ENCODE measurements at places on chromosomes 3 and 15.
A peak's percentile ranks its signal among the peaks of the same experiment; 100 is the strongest.

GRCh38 chr15:72155635-72156616 lies 37.7 kb downstream of the SENP8 start:
- DNase-seq, result peak; percentile 79

GRCh38 chr3:13693441-13693840 lies 144.5 kb downstream of the FBLN2 start:
- DNase-seq, result no peak

DNA sequence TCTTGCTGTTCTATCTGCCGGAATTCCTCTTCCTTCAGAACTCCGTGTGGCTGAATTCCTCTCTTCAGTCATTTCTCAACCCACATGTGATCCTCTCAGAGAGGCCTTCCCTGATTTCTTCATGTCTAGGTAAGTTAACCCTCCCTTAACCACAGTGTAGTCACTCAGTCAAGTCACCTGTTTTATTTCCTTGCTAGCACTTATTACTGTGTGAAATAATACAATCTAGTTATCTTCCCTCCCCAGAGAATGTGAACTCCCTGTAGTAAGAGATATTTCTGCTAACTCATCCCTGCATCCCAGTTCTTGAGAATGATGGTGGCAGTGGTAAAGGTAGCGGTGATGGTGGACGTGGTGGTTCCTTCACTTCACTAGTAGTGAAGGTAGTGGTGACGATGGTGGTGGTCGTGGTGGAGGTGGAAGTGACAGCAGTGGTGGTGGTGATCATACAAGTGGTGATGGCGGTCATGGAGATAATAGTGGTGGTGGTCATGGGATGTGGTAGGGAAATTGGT lies 33.3 kb downstream of the COL6A5 start:
- DNase-seq, result no peak

- DNase-seq, result no peak
These were observed 13.8 kb upstream of the MUSTN1 start for GRCh38 chr3:52848617-52849016.

DNA sequence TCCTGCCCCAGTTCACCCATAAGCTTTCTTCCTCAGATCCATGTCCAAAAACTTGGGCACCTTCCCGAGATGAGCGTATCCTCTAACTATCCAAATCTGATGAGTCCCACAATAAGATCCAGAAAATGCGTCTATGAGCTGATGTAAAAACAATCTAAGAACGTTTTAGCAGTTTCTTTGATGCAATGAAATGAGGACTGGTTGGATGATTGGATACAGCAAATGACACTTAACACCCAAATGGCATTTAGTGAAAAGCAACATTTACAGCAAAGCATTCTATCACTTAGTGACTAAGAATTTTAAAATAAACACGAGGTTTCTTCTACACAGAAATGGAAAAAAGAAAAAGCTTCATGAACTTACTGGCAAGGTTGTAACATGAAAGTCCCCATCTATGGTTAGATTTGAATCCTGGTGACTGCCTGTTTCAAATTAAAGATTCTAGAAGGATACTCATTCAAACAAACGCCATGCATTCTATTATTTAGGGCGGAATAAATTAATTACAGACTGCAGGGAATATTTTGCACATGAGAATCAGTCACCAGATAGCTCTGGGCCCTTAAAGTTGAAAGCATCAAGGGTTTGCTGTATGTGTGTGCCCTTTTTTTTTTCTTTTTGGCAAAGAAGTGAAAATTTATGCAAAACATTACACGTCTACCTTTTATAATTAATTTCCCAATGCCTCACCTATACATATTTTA lies 598.6 kb downstream of the FOXP1 start:
- DNase-seq, result no peak

DNA sequence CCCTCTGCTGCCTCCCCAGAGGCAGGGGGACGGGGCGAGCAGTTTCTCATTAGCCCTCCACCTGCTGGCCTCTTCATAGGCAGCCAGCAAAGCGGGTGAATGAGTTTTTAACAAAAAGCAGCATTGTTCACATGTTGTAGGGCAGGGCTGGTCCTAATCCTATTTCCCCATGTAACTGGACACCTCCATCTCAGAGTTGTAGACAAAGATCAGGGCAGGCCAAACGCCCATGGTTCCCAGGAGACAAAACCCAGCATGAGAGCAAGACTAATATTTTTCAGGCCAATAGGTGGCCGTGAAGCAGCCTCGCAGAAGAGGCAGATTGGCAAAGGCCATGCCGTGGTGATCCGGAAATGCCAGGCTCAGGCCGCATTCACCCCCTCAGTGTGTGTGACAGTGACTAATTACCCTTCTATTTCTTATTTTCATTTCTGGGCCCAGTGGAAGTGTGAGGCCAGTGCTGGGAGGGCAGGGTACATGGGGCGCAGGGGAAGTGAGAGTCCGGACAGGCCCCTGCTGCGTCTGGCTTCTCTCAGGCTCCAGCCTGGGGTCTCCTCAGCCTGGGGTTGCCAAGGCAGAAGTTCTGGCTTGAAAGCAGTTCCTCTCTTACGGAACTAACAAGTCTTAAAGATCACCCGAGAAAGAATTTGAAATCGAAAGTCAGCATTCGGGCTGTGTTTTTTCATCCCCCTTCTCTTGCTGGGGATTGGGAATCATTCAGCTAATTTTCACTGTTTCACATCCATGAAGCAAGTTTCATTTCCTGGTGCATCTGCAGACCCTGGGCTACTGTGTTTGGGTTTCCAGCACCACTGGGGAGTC lies 64.8 kb downstream of the BOC start:
- no peak for DNase-seq

DNA sequence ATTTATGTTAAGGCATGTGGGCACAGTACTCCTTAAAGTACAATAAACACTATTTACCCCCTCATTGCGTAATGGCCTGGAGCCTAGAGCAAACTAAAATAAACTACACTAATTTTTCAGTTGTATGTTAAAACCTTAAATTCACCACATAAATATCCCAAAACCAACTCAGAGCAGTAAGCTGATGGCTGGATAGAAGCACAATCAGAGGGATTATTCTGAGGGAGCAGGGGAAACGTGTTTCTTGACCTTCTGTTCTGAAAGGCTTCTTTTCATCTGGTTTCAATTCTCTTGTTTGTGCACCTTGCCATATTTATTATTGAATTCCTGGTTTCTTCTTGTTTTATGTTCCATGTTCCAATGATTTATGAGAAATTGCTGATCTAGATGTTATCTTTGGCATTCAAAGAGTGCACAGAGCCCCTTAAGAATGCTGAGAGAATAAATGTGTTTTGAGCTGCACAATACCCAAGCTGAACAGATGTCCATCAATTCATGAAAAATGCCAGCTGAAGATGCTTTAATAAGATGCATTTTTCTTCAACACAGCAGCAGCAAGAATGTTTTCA lies 29.6 kb downstream of the RPL22L1 start:
- DNase-seq, result no peak

DNA sequence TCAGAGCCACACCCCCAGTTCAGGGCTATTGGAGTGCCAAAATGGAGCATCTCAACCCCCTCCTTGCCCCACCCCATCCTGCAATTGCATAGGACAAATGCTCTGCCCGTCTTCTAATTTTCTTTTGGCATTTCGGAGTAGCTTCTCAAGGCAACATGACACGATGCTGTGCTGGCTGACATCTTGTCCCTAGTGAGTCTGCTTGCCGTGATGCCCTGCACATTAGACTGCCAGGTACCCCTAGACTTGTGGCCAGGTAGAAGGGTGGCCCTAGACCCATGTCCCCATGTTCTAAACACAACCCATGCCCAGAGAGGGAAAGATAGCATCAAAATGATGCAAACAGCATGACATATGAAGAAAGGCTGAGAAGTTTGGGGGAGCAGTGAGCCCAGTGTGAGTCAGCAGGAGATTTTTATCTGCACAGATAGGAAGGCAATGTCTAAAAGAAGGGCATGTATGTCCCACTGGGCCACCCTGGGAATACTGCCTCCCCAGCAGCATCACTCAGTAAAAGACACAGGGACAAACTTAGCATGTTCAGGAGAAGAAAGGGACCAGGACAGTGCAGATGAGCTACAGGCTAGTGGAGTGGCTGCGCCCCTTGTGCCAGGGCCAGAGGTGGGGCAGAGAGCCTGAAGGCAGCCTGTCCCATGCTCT lies 36.8 kb downstream of the CA12 start:
- DNase-seq, result no peak

- DNase-seq, result no peak
These were observed 18.1 kb upstream of the SLC7A14 start for GRCh38 chr3:170603770-170604510.

- no peak for DNase-seq
These were observed 498.7 kb downstream of the CNTN6 start for GRCh38 chr3:1591327-1592028.

- DNase-seq, result no peak
These were observed 77.1 kb upstream of the GSK3B start for GRCh38 chr3:120171134-120171873.

GRCh38 chr3:13023235-13023970 lies 49.8 kb downstream of the IQSEC1 start:
- DNase-seq, result no peak

GRCh38 chr15:62979252-62979651 lies 63.3 kb upstream of the TPM1 start:
- DNase-seq, result no peak

GRCh38 chr15:84807228-84807627 lies 9.9 kb upstream of the ALPK3 start:
- no peak for DNase-seq

DNA sequence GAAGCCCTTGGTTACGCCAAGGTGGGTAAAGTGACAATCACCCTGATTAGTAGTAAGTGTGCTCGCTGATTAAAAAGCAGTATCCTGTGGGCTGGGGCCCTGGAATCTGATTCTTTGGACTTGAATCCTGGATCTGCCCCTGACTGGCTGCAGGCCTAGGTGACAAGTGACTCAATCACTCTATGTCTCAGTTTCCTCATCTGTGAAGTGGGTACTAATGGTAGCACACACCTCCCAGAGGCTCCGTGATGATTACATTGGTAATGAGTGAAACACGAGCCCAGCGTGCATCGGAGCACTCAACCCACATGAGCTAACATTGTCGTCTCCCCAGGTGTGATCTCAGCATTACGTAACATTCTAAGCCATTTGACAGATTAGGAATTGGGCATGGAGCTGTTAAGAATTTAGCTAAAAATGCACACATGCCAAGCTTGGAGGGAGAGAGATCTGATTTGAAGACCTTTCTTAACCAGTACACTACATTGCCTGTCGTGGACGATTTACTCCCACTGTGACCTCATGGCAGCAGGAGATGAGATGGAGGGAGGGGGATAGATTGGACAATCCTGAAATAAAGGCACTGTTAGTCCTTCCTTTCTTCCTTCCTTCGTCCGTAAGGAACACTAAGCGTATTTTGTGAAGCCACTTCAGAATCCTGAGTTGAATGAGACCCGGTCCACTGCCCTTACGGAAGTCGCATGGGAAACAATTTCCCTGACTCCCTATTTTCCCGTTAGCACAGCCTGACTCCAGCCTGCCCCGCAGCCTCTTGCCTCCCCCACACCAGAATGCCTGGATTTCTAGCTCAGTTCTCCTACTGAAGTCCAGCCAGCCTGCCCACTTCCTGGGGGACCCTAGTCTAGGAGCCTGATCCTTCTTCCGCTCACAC lies 32.1 kb downstream of the MGLL start:
- DNase-seq, result no peak

DNA sequence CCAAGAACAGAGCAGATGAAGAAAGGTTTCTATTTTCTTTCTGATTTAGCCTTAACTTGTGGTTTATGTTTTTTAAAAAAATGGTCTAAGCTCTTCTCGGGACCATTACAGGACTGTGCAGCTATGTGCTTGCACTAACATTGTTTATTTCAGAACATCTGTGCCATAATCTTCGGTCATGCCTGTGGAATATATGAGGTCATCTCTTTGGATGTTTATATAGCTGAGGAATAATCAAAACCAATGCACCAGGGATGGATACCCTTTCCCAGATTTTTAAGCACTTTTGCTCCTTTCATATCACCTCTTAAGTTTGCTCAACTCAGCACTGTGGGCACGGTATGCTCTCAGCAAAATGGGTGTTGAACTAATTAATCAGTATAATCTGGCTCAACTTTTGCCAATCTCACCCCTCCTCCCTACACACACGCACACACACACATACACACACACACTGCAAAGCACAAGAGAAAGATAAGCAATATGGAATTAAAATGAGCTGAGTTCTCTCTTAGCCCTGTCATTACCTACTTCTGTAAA lies 268.5 kb upstream of the TMC3 start:
- no peak for DNase-seq

- DNase-seq, result no peak
These were observed 51.5 kb downstream of the SST start for GRCh38 chr3:187618722-187619121.

GRCh38 chr3:197680955-197681521 lies 55.7 kb downstream of the RUBCN start:
- DNase-seq, result no peak

GRCh38 chr3:56321892-56322291 lies 146.4 kb downstream of the ERC2 start:
- no peak for DNase-seq

DNA sequence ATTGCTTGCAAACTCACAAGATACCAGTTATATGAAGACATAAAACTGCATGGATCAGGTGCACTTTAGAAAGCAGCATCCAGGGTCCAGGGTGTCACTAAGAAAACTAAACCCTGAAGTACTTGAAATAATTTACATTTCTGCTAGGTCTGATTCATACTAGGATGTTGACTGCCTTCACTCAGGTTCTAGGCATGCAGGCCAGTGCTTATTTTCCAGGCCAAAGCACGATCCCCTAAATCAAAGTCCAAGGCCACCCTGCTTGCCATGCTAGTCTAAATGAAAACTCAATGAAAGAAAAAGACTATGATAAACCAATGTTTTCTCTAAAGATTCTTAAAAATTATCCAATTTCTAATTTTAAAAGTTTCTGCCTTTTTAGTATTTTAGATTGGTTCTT lies 49.4 kb downstream of the GREM1 start:
- no peak for DNase-seq

DNA sequence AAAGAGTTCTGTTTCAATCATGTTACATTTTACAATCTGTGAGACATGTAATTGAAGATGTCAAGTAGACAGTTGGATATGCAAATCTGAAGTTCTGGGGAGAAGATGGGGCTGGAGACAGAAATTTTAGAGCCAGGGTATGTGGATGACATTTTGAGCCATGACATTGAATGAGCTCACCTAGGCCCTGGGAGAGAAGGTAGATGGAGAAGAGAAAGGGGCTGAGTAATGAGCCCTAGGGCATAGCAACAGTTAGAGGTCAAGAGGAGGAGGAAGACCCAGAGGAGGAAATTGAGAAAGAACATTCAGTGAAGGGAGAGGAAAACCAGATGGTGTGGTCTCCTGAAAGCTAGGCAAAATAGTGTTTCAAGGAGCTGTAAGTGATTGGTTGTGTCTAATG lies 15.3 kb downstream of the TMEM266 start:
- no peak for DNase-seq

- DNase-seq, result no peak
These were observed 82.9 kb downstream of the RAP2B start for GRCh38 chr3:153244961-153245360.

- no peak for DNase-seq
These were observed 7.8 kb downstream of the ATP2C1 start for GRCh38 chr3:130901463-130902204.

- no peak for DNase-seq
These were observed 180.6 kb downstream of the PTPRG start for GRCh38 chr3:61742006-61742405.

DNA sequence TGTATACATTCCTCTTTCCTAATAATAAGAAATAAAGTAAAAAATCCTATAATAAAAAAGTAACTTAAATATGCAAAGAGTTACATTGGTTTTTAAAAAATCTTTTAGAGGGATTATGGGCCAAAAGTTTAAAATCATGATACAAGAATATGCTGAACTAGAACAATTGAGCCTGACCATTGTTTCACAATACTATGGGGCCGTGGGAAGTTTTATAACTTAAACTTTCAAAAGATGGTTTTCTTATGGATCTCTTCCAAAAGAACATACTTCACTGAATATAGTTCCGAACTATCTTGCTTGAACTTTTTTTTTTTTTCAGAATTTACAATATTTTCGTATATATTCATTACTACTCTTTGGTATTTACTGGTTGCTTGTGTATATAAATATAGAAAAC lies 97.6 kb downstream of the NFKBIZ start:
- DNase-seq, result no peak

Data from stimulated activated CD8-positive, alpha-beta memory T cell treated with anti-CD3 and anti-CD28 coated beads, Interleukin-4, amount 100 ng/mL, for 4 hours (primary cell).